Activated T-cell treated with anti-CD3 and anti-CD28 coated beads, Interleukin-2, amount 50 U/mL, for 72 hours (primary cell): ENCODE measurements at places on chromosomes 6 and 20. TPM values are rescaled to one million over a fixed set of nuclear protein-coding genes. Genes with fewer than 3 reads are reported as not detected.

DNA sequence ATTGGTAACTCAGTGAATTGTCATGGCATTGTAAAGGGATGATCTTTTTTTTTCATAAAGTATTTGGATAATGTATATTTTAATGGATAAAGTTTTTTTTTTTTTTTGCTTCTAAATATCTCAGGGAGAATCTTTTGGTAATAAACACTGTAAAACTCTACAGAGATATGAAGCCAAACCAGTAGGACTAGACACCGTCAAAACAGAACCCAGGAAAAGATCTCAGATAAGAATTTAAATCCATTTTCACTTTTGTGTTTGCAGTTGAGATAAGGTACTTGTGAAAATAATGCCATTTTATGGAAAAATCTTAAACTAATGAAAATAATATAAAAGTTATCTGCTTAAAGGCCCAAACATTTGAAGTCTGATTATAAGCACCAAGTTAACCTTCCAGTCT lies 27.0 kb downstream of the FAM83B start:
- no peak for DNase-seq

DNA sequence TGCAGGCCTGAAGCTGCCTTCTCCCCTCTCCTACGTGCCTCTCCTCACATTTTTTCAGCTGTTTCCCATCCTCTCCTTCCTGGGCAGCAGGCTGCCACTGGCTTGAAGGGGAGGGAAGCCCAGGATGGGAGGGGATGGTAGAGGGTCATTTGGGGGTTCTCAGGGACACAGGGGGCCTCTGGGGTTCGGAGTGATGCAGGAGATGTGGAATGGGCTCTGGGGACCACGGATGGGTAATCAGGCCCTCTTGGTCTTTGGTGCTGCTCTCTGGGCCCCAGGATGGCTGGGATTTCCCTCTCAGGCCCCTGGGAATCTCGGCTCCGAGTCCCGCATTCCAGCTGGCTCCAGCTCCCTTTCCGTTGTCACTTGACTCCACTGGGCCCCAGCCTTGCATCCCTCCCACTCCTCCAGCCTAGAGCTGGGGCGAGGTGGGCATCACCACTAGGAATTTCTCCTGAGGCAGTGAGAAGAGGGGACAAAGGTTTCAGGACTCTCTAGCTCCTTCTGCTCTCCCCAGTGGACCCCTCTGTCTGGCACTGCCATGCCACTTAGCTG lies 2.0 kb upstream of the DDR1 start:
- DNase-seq = no peak

DNA sequence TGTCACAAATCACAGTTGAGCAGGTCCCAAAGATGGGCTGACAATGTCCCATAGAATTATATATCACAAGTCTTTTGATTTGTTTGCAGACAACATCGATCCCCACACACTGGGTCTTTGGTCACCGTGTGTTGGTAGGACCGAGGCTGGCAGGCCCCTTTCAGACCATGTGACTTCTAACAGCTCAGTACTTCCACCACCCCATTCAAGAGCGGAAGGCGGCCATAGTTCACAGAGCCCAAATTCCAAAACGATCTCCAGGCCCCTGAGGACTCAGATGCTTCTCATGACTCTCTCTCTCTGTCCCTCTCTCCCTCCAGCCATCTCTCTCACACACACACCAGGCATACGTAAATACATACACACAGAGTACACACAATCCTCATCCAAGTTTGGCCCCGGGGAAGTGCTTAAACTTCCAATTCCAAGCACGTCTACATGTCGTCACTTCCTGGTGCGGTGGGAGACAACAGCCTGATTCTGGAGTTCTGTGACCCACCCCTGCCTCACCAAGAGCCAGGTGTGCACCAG lies 155.9 kb upstream of the INSM1 start:
- no peak for DNase-seq

TNFRSF6B gene
- 1.2 TPM for total RNA-seq

STX11 gene
- 34.0 TPM for total RNA-seq

FAM210B gene
- 4.9 TPM for total RNA-seq

- no peak for DNase-seq
Measured at GRCh38 chr6:2478200-2478599, 232.8 kb upstream of the GMDS start.

PRPH2 gene
- not detected for total RNA-seq

GRCh38 chr20:872855-873520 lies 39.5 kb downstream of the FAM110A start:
- no peak for DNase-seq

- DNase-seq = no peak
Measured at GRCh38 chr6:70124443-70124842, 178.4 kb downstream of the COL9A1 start.

GRCh38 chr6:110875548-110876169 lies 1.1 kb downstream of the AMD1 start:
- peak; percentile 77 for DNase-seq

DNA sequence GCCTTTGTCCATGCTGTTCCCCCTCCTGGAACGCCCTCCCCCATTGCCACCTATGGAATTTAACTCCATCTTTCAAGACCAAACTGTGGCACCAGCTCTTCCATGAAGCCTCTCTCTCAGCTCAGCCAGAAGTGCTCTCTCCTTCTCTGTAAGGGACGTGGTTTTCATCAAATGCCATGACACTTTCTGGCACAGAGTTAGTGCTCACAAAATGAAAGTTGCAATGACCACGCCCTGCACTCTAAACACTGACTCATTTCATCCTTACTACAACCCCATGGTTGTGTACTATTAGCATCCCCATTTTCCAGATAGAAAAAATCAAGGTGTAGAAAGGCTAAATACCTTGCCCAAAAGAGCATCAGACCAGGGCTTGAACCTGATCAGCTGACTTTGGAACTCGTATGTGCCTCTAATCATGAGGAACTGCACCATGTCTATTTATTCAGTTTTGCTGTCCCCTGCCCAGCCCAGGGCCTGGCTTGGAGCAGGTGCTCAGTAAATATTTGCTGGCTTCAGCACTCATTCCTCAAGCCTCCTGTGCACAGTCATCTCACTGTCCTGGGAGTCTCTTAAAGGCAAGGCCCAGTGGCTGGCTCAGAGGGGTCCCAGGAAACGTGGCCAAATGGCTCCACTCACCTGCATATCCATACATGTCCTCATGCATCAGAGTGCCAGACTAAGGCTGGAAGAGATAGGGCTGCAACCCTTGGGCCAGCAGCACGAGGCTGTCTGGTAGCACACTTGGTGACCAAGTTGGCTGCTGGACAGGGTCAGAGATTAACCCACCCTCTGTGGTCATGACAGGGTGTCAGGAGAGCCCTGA lies 77.9 kb downstream of the MRPL14 start:
- no peak for DNase-seq

SLC25A27 gene
- total RNA-seq = 2.5 TPM

DNA sequence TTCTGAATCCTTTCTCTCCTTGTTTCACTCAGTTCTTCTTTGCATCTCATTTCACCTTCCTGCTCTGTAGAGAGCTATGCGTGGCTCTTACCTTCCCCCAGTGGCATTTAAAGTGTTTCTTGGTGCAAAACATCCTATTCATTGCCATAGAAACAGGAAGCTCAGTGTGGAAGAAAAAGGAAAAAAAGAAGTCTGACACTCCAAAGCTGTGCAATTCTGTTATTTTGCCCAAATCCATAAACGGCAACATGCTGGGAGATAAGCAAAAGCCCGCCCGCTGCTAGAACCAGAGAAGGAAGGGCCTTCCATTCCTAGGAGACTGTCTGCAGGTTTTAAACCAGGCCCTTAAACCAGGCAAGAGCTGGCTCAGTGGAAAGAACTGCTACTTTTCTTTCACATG lies 247.1 kb downstream of the HIVEP2 start:
- no peak for DNase-seq

PRDM13 gene
- not detected for total RNA-seq

XKR7 gene
- total RNA-seq = not detected

DNA sequence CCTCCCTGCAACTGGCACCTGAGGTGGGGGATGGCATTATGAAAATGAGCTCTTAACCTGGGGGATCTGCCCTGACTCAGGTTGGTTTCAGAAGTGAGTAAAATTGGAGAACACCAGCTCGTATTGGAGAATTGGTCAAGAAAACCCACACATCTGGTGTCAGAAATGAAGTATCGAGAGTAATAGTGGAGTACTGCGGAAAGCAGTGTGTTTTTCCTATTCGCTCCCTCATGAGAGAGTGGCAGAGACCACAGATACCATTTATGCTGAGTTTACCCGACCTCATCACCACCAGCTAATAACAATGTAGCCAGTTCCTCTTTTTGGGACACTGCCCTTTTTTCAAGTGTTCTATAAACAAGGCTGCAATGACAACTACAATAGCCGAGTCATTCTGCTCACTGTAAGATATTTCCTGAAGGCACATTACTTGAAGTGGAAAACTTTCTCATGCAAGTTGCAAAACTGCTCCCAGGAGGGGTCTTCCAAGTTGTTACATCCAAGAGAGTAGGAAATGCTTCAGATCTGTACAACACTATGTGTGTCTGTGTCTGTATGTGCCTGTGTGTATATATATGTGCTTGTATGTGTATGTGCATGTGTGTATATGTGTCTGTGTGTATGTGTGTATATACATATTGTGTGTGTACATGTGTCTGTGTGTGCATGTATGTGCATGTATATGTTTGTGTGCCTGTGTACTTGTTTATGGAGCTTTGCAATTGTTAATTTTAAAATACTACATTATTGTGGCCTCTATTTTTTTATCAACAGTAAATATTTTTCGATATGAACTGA lies 106.0 kb upstream of the CST7 start:
- DNase-seq = no peak

- DNase-seq = no peak
Measured at GRCh38 chr6:79833264-79833963, 113.9 kb downstream of the ELOVL4 start.

RRAGD gene
- 11.8 TPM for total RNA-seq

GPLD1 gene
- total RNA-seq = 0.51 TPM

DNA sequence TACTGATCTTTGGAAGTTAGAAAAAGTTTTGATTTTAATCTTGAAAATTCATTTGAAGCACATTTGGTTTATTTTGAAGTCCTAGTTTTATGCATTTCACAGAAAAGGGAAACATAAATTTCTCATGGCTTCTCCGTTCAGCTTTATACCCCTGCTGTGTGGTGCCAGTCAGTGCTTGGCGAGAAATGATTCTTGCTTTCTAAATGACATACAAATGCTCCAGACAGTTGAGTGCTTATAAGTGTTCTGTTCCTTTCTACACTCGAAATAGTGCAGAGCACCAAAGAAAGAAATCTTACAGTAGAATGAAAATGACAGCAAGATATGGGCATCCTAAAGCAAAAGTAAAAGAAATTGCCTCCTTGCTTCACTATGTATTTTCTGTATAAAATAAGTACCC lies 9.0 kb upstream of the ZNF292 start:
- DNase-seq = no peak

DNA sequence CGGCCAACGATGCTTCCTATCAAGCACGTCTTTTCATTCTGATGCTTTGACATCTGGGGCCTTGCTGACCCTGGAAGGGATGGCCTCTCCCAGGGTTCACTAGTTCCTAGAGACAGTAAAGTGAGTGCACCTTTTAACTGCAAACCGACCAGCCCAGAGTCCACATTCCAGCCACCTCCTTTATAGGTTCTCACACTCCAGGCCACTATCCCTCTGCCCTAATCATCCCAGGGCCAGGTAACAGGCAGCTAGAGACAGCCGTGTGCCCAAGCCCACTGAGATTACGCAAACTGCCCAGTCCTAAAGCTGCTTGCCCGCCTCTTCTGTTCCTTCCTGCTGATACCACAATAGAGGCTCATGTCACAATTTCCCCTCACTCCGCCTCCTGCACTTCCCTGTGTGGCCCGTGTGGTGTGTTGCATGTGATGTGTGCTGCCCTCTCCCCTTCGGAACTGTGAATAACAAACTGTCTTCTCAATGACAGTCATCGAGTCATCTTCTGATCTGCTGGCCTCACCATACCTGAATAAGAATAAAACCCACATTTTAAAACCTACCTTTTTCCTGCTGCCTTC lies 123.7 kb upstream of the EXOC2 start:
- peak; percentile 59 for DNase-seq

- no peak for DNase-seq
Measured at GRCh38 chr6:93213028-93213427, 206.3 kb downstream of the EPHA7 start.

C2 gene
- 3.4 TPM for total RNA-seq

DNA sequence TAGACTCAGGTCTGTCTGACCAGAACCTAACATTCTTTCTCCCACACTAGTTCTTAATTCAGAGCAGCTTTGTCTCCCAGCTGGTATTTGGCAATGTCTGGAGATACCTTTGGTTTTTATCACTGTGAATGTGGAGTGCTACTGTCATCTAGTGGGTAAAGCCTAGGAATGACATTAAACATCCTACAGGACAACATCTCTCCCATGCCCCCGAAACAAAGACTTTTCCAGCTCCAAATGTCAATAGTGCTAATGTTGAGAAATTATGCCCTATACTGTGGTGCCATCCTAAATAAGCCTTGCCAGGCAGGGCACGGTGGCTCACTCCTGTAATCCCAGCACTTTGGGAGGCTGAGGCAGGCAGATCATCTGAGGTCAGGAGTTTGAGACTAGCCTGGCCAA lies 4.2 kb upstream of the TTPAL start:
- DNase-seq = no peak

RNF39 gene
- total RNA-seq = not detected

PERP gene
- 4.6 TPM for total RNA-seq
